Esophagus squamous epithelium (tissue), 5 donors: ENCODE measurements at places on chromosomes 7 and 10. TPM values are rescaled to one million over a fixed set of nuclear protein-coding genes. Genes with fewer than 3 reads are reported as not detected.
A peak's percentile ranks its signal among the peaks of the same experiment; 100 is the strongest.

The ERVW-1 gene
- total RNA-seq: not detected

The HECW1 gene
- 0.19 TPM for total RNA-seq

The NKX2-3 gene
- not detected for total RNA-seq

The LBX1 gene
- not detected for total RNA-seq

The UCN3 gene
- total RNA-seq: not detected

The LRRC18 gene
- not detected for total RNA-seq

The EPHB4 gene
- total RNA-seq: 29.1 TPM

The PNLIP gene
- not detected for total RNA-seq

The TRIM50 gene
- total RNA-seq: not detected

The GDF10 gene
- total RNA-seq: 0.29 TPM

The RASA4B gene
- 1.6 TPM for total RNA-seq

The TMEM225B gene
- not detected for total RNA-seq

The DPYSL4 gene
- 1.6 TPM for total RNA-seq

The SMC3 gene
- total RNA-seq: 27.3 TPM

DNA sequence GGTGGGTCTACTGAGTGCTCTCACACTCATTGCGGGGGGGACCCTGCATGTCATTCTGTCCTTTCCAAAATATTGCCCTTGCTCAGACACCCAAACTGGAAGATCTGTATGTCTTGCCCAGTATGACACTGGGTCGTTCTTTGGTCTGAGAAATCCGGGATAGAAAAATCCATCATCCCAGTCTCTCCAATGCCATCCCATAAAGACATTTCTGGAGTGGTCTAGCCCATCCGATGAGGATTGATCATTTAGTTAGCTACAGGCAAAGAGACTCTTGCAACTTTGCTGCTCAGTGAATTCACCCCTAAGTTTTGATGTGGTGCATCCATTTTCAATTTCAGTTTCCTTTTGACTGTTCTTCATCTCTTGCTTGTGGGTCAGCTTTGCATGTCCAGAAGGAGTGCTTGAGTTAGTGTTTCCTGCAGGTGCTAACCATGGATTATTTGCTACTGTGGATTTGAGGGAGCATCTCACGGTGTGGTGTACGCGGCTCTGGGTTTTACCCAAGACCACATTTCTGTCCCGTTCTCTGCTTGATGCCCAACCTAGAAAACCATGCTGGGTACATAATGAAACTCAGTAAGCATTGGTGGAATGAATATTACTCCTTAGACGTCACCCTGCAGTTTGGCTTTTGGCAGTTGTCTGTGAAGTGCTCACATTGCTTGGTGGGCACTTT lies 247.0 kb upstream of the MKI67 start:
- no peaks in the 10 kb centered on the region for H3K27me3 ChIP-seq
- no peak overlapping the region for H3K27ac ChIP-seq
- no peaks in the 10 kb centered on the region for H3K36me3 ChIP-seq

GRCh38 chr7:37320848-37321468 lies 127.7 kb downstream of the ELMO1 start:
- no peak overlapping the region for H3K27ac ChIP-seq
- no peak for DNase-seq
- no peaks in the 10 kb centered on the region for H3K27me3 ChIP-seq

GRCh38 chr7:114109721-114110120 lies 190.9 kb upstream of the PPP1R3A start:
- H3K4me1 ChIP-seq: peaks cover 17% of the 10 kb centered on the region
- H3K36me3 ChIP-seq: no peaks in the 10 kb centered on the region
- no peak overlapping the region for H3K4me3 ChIP-seq
- H3K27ac ChIP-seq: no peak overlapping the region
- H3K27me3 ChIP-seq: no peaks in the 10 kb centered on the region

DNA sequence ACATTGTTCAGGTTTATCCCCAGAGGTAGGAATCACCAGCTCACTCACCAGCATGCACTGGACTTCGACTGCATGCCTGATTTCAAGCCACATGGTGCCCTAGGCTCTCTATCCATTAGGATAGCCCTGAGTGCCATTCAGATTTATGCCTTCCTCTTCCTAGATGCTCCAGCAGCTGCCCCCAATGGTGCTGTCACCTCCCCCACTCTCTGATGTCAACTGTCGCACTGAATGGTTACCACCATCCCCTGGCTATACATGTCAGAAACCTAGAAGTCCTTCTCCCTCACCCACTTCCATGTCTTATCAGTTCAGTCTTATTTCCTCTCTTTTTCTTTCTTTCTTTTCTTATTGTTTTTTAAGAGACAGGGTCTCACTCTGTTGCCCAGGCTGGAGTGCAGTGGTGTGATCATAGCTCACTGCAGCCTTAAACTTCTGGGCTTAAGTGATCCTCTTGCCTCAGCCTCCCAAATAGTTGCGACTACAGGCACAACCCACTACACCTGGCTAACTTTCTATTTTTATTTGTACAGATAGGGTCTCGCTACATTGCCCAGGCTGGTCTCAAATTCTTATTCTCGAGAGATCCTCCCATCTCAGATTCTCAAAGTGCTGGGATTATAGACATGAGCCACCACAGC lies 2.9 kb downstream of the SFXN4 start:
- peaks cover 58% of the 10 kb centered on the region for H3K36me3 ChIP-seq
- DNase-seq: no peak
- H3K27me3 ChIP-seq: no peaks in the 10 kb centered on the region

DNA sequence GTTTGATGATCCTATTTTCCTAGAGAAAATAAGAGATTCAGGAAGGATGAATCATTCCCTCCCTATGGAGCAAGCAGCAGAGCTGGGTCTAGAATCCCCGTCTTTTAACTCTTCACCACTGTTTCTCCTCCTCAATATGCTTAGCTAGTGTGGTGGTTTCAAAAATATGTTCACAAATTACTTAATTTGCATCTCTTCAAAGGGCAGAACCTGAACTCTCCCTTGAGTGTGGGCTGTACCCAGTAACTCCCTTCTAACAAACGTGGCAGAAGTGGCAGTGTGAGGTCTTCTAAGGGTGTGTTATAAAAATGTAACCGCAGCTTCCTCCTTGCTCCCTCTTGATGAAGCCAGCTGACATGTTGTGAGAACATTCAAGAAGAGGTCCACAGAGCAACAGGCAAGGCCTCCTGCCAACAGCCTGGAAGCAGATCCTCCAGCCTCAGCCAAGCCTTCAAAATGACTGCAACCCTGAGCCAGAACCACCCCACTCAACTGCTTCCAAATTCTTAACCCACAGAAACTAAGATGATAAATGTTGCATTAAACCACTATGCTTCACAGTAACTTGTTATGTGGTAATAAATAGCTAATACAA lies 36.6 kb downstream of the SRPK2 start:
- no peaks in the 10 kb centered on the region for H3K27me3 ChIP-seq
- peak; percentile 17 for DNase-seq
- peak overlapping the region; percentile 26 for H3K27ac ChIP-seq
- H3K4me1 ChIP-seq: peaks cover 16% of the 10 kb centered on the region

GRCh38 chr7:18177129-18177814 lies 149.6 kb upstream of the PRPS1L1 start:
- DNase-seq: no peak
- H3K4me1 ChIP-seq: no peaks in the 10 kb centered on the region
- no peak overlapping the region for H3K27ac ChIP-seq
- H3K4me3 ChIP-seq: no peak overlapping the region

GRCh38 chr10:96370584-96371157 lies 11.9 kb upstream of the OPALIN start:
- H3K4me1 ChIP-seq: peaks cover 22% of the 10 kb centered on the region
- H3K27ac ChIP-seq: no peak overlapping the region
- H3K27me3 ChIP-seq: peaks cover 46% of the 10 kb centered on the region

GRCh38 chr7:45937862-45938261 lies 16.8 kb upstream of the IGFBP3 start:
- H3K36me3 ChIP-seq: no peaks in the 10 kb centered on the region
- H3K27ac ChIP-seq: no peak overlapping the region
- DNase-seq: no peak
- no peak overlapping the region for H3K4me3 ChIP-seq

- no peaks in the 10 kb centered on the region for H3K36me3 ChIP-seq
- no peak for DNase-seq
These were observed 83.9 kb downstream of the FGFR2 start for GRCh38 chr10:121514141-121514865.

DNA sequence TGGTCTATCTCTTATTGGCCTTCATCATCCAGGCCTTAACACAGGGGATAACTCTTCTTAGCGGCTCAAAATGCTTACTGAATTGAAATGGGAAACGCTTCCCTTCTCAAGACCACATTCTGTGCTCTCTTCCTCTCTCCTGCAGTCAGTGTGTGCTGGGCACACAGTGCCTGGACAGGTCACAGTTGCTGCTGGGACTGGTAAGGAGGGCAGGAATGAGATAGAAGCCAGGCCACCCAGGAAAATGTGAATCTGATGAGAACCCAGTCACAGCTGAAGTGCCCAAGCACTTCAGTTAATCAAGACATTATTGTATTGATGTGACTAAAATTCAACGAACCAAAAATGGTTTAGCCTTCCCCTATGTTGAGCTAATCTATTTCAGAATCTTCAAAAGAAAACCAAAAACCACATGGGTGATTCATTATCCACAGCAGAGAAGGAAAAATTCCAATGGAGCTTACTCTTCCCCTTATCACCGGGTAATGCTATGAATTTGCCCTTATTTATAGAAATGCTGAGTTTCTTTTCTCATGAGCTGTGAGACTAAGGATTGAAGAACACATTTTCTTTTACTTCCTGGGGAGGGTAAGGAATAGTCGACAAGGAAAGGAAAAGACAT lies 41.2 kb upstream of the PLPP4 start:
- no peak overlapping the region for H3K4me3 ChIP-seq
- H3K27me3 ChIP-seq: no peaks in the 10 kb centered on the region
- H3K36me3 ChIP-seq: no peaks in the 10 kb centered on the region
- no peak for DNase-seq
- H3K4me1 ChIP-seq: no peaks in the 10 kb centered on the region
- no peak overlapping the region for H3K27ac ChIP-seq

- H3K36me3 ChIP-seq: no peaks in the 10 kb centered on the region
- no peak for DNase-seq
- peaks cover 11% of the 10 kb centered on the region for H3K4me1 ChIP-seq
- H3K4me3 ChIP-seq: no peak overlapping the region
- H3K27ac ChIP-seq: no peak overlapping the region
These were observed 57.9 kb downstream of the CUX1 start for GRCh38 chr7:101875283-101875846.

DNA sequence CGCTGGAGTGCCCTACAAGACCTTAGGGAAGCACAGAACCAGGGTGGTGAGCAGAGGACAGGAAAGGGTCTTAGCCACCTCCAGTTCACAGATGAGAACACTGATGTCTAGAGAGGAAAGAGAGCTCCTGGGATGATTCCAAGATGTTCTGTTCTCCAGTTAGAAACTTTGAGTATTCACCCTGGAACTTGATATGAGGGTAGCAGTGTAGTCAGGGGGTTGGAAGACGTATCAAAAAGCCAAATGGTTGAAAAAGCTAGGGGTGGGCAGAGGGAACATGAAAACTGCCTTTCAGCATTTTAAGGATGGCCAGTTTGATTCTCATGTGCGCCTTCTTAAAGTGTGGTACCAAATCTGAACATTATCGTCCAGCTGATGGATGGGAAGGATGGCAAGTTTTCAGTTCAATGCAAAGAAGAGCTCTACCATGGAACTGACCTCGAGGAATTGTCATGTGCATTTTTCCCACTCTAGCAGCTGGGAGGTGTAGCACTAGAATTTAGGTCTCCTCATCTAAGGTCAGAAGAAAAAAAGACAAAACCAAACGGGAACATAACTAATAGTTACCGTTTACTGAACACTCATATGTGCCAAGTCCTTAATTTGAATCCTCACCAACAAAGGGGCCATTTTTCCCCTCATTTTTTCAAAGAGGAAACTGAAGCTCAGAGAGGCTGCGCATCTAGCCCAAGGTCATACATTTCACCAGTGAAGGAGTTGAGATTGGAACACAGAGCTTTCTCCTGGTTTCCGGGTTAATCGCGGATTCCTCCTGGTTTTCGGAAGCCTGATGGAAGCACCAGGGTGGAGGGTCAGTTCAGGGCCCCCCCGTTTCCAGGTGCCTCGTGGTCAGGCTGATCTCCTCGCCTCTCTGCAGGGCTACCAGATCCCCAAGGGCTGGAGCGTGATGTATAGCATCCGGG lies 6.0 kb upstream of the CYP26A1 start:
- H3K27me3 ChIP-seq: peaks cover 100% of the 10 kb centered on the region
- no peak for DNase-seq
- no peak overlapping the region for H3K27ac ChIP-seq
- H3K4me1 ChIP-seq: peaks cover 51% of the 10 kb centered on the region

GRCh38 chr10:80444646-80445319 lies 9.3 kb upstream of the TSPAN14 start:
- H3K4me3 ChIP-seq: no peak overlapping the region
- peaks cover 11% of the 10 kb centered on the region for H3K4me1 ChIP-seq
- no peak for DNase-seq
- no peaks in the 10 kb centered on the region for H3K36me3 ChIP-seq

- no peaks in the 10 kb centered on the region for H3K4me1 ChIP-seq
- DNase-seq: no peak
- no peaks in the 10 kb centered on the region for H3K36me3 ChIP-seq
These were observed 19.1 kb downstream of the SUFU start for GRCh38 chr10:102522874-102523249.

DNA sequence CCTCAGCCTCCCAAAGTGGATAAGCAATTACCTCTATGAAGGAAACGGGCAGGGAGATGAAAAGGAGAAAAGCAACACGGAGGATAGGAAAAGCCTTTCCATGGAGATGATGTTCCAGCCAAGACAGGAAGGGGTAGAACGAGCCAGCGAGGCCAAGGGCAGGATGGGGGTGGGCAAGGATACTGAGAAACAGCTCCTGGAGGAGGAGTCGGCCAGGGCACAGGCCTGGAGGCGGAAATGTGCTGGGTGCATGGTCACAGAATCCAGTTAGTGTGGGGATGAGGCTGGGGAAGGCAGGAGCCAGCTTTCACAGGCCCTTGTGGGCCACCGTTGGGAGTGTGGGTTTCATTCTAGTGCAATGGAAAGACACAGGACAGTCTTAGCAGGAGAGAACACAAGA lies 162.6 kb downstream of the JAZF1 start:
- no peak overlapping the region for H3K4me3 ChIP-seq
- no peaks in the 10 kb centered on the region for H3K36me3 ChIP-seq
- H3K27me3 ChIP-seq: no peaks in the 10 kb centered on the region

GRCh38 chr7:22176791-22177412 lies 180.1 kb downstream of the RAPGEF5 start:
- H3K4me1 ChIP-seq: no peaks in the 10 kb centered on the region
- no peak overlapping the region for H3K4me3 ChIP-seq
- no peak for DNase-seq

- H3K36me3 ChIP-seq: no peaks in the 10 kb centered on the region
- no peak overlapping the region for H3K27ac ChIP-seq
- no peak overlapping the region for H3K4me3 ChIP-seq
- DNase-seq: no peak
- H3K4me1 ChIP-seq: no peaks in the 10 kb centered on the region
These were observed 185.9 kb upstream of the DKK1 start for GRCh38 chr10:52128056-52128683.

- H3K27ac ChIP-seq: no peak overlapping the region
- H3K36me3 ChIP-seq: no peaks in the 10 kb centered on the region
- H3K27me3 ChIP-seq: peaks cover 60% of the 10 kb centered on the region
These were observed 1.6 kb upstream of the COL13A1 start for GRCh38 chr10:69800109-69800508.

DNA sequence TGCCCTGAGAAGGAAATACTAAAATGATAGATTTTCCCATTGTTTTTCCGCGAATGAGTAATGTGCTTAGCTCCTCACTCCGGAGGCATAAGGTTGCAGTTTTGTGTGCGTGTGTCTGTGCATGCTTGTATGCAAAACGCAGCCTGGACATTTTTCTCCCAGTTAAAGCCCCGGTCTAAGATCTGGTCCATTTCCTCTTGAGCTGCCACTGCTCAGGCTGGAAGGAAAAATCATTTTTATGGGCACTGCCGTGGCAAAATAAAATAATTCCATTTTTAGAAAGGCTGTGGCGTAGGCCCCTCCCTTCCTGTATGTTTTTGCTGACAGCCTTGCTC lies 260.6 kb downstream of the WDR37 start:
- DNase-seq: no peak
- H3K27ac ChIP-seq: no peak overlapping the region
- no peaks in the 10 kb centered on the region for H3K27me3 ChIP-seq
- H3K4me1 ChIP-seq: no peaks in the 10 kb centered on the region
- no peak overlapping the region for H3K4me3 ChIP-seq
